ENCODE measurements at places on chromosomes 5 and 9. TPM values are rescaled to one million over a fixed set of nuclear protein-coding genes. Genes with fewer than 3 reads are reported as not detected.

DNA sequence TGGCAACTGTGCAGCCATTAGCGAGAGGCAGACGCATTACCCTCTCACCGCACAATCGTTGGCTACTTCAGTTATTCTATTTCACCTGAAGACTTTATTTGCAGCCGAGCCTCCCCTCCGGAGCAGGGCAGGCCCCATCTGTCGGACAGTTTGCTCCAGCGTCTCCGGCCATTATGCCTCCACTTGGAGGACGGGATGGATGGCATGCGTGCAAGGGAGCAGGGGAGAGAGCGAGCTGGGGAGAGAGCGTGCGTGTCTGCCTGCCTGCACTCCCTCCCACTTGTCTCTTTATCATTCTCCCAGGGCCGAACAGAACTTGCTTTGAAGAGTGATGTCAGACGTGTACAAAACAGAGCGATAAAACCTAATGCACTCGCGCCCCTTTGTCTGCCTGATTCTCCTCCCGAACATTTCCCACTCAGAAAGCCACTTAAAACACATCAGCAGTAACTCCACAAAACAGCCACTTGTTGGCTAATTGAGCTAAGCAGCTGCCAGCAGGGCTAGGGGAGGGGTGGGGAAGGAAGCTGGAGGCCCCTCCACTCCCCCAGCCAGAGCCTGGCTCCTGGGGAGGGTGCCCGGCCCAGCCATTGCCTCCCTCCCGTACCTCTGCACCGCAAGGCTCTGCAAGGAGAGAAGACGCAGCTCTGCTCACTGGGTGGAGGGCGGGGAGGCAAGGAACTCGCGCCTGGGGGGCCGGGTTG is 43.4 kb upstream of the FUBP3 start:
- peak; percentile 49 for DNase-seq

- DNase-seq, result no peak
Observed at GRCh38 chr5:154541553-154541952, 63.5 kb upstream of the HAND1 start.

DNA sequence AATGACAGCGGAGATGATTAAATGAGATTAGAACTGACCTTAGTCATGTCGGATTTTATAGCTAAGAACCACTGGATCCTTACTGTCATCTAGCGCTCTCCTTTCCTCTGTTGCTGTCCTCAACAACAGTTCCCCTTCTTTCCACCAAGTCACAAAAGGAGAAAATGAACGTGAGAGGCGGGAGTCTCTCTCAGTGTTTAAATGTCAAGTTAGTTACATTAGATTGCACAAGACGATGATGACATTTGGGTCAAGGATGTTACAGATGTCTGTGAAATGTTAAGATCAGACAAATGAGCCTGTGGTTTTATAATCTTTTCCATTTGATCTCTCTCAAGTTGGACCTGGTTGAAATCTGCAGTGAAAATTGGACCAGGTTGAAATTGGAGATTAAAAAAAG is 53.5 kb downstream of the FBXO38 start:
- no peak for DNase-seq

- DNase-seq, result no peak
Observed at GRCh38 chr5:171355302-171355724, 32.3 kb upstream of the NPM1 start.

DNA sequence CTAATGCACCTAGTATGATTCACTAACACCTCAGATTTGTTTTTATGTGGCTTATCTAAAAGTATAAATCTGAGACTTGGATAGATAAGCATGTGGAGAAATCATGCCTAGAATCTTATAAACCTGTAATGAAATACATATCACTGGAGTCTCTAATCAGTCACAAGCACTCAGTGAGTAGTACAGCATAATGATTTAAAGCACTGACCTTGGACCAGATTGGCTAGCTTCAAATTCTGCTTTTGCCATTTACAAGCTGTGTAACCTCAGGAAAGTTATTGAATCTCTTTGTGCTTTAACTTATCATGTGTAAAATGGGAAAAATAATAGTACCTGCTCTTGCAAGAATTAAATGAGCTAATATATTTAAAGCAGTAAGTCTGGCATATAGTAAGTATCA is 61.2 kb upstream of the ALDH1A1 start:
- no peak for DNase-seq

- DNase-seq, result peak; percentile 65
Observed at GRCh38 chr5:9265441-9266287, 280.2 kb downstream of the SEMA5A start.

- no peak for DNase-seq
Observed at GRCh38 chr5:64144425-64145215, 21.0 kb upstream of the RNF180 start.

DNA sequence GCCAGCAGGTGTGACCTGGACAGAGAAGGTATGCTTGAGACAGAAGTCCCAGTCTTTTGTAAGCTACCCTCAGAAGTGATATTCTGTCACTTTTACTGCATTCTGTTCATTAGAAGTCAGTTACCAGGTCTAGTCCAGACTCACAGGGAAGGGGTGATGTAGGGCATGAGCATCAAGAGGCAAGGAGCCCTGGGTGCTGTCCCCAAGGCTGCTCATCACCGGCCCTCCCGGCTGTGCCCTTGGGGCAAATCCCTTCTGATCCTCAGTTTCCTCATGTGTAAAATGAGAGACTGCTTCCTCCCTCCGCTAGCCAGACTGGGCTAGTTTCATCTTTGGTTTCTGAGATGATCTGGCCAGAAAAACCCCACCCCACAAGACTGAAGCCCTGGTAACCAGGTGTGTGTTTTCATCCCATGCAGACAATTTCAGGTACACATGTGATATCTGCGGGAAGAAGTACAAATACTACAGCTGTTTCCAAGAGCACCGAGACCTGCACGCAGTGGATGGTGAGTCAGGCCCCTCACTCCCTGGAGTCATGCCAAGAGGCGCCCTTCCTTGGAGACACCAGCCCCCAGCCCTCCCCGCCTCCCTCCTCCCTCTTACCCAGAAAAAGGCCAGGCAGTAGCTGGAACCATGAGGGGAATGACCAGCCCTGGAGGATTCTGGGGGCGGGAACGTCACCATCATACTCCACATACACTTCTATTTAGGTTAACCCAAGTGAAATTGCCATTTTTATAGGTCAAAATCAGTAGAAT is 71.0 kb downstream of the AMBP start:
- no peak for DNase-seq

GRCh38 chr9:35140093-35140492 is 21.7 kb upstream of the UNC13B start:
- no peak for DNase-seq

DNA sequence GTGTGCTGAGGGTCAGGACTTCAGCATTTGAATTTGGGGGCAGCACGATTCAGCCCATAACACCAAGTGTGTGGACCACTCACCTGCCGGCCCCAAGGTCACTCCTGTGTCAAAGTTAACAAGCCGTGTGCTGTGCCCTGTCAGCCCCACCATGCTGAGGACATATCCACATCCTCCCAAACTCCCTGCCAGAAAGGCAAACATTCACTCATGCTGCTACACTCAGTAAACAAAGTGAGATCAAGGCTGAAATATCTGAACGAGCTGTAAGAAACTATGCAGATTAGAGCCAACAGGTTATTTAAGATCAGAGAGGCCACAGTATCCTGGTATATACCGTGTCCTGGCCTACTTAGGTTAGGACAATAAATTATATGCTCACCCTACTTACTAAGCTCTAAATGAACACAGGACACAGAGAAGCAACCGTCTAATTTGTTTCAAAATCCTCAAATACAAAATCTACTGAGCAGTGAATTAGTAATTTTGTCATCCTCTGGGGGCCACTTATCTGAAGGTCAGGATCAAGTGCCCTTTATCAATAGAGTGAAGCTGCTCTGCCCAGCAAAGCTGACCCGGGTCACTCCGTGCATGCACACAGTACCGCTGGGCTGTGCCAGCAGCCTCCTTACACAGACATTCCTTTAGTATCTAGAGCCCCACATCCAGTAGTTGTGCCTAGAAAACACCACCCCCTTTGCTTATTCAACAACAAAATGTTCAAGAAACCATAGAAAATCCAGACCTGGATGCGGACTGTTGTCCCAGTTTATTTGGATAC is 28.2 kb downstream of the RETREG1 start:
- peak; percentile 43 for DNase-seq

- no peak for DNase-seq
Observed at GRCh38 chr9:88037285-88037845, 63.0 kb upstream of the CDK20 start.

DNA sequence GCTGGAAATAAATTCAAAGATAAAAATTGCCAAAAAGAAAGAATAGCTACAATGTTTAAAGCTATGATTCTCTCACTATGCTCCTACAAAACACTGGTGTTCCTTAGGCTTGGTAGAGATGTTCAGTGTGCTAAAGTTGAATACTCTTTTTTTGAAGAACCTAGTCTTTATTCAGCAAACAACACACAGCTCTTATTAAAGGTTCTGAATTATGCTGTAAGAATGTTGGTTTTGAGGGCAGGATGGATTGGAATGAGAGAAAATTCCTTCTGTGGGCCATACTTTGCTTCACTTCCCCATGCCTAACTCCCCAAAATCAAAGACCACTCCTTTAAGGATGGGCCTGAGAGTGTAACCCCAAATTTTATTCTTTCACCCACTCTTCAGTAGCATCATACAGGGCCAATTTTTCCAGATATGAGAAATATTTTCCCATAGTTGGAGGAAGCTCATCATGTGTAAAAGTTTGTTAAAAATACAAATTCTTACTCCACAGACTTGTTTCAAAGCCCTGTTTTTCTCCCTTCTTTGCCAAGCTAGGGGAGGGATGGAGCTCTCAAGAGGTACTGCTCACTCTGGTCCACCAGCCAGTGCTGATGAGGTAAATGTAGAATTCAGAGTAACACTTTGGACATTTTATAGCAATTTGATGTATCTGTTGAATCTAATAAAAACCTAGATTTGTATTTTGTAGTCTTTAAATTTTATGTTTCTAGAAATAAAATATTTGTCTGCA is 99.3 kb downstream of the GDNF start:
- no peak for DNase-seq

- peak; percentile 58 for DNase-seq
Observed at GRCh38 chr9:137607141-137607857, 1.8 kb downstream of the ARRDC1 start.

CDC20B gene
- total RNA-seq, result not detected

INSL6 gene
- not detected for total RNA-seq

EXOSC2 gene
- 12.5 TPM for total RNA-seq
